CD4-positive, CD25-positive, alpha-beta regulatory T cell (primary cell): ENCODE measurements at places on chromosomes 5 and 9. TPM values are rescaled to one million over a fixed set of nuclear protein-coding genes. Genes with fewer than 3 reads are reported as not detected.

SNAPC4 gene
- 0.77 TPM for polyA plus RNA-seq

FAM174A gene
- 9.6 TPM for polyA plus RNA-seq

SLC34A1 gene
- polyA plus RNA-seq: not detected

GRCh38 chr9:93121316-93122241 lies 12.5 kb downstream of the NINJ1 start:
- no peak for DNase-seq
- H3K27me3 ChIP-seq: no peaks in the 10 kb centered on the region
- H3K27ac ChIP-seq: no peak overlapping the region
- peaks cover 20% of the 10 kb centered on the region for H3K4me1 ChIP-seq
- no peak overlapping the region for H3K4me3 ChIP-seq

DNA sequence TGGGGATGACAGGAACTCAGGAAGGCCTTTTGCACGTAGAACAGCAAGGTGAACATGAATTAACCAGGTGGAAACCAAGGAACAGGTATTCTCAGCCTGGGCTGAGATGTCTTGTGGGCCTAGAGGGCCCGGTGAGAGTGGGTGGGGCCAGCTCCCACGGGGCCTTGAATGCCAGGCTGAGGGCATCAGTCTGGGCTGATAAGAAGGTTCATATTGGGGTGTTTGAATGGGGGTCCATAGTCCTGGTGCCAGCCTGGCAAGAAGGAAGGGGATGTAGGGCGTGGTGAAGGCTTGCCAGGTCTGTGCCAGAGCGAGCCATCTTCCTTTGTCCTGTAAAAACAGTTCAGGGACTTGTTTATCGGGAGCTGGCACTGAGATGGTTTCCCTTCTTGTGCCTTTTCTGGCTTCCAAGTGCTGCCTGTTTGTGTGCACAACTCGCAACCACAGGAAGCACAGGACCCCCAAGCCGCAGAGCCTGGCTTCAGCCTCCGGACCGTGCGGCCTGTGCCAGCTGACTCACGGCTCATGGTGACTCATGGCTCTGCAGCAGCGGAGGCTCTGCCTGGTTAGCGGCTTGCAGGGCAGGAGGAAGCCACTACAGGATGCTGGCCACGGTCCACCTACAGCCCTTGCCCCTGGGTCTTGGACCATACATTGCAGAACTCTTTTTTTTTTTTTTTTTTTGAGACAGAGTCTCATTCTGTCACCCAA lies 2.4 kb downstream of the CARD19 start:
- DNase-seq: peak; percentile 31
- peak overlapping the region; percentile 79 for H3K4me3 ChIP-seq
- H3K4me1 ChIP-seq: peaks cover 65% of the 10 kb centered on the region
- no peaks in the 10 kb centered on the region for H3K27me3 ChIP-seq
- no peaks in the 10 kb centered on the region for H3K36me3 ChIP-seq

CTXN3 gene
- not detected for polyA plus RNA-seq

DNA sequence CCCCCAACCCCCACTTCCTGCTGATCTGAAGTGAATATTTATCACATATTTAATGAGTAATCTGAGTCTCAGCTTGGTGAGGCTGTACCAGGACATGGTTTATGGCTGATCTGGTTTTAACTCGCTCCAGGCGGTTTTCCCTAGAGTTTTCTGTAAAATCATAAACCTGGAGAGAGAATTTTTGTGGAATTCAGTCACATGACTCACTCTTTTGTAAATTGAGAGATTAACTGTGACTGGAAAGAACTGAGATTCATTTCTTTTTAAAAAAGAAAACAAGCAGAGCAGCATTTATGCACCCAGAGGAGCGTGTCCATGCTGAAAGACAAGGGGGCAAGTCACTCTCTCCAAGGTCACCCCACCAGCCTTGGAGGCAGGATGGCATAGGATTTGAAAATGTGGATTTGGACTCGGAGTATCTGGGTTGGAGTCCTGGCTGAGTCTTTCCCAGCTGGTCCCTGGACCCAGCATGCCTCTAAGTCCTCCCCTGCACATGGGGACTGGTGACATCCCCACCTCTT lies 81.8 kb downstream of the ZNF618 start:
- no peaks in the 10 kb centered on the region for H3K36me3 ChIP-seq
- H3K4me1 ChIP-seq: no peaks in the 10 kb centered on the region
- no peak overlapping the region for H3K27ac ChIP-seq
- DNase-seq: no peak
- H3K27me3 ChIP-seq: no peaks in the 10 kb centered on the region

DNA sequence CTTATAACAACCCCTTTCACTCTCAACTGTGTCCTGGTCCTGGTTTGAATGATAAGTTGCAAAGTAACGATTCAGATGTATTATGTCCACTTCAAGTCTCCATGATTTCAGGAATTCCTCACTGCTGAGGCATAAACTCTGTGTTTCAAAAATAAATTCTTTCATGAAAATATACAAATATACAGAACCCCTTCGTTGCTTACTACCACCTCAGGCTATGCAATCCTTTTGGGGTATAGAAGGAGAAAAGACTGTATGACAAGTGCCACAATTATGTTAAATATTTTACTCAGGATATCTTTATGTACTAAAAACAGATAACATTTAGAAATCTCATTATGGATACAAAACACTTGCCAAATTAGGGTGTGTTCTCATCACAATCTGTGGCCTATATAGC lies 190.7 kb downstream of the KCTD16 start:
- no peak overlapping the region for H3K4me3 ChIP-seq
- no peak for DNase-seq
- H3K27me3 ChIP-seq: no peaks in the 10 kb centered on the region
- no peaks in the 10 kb centered on the region for H3K4me1 ChIP-seq

DNA sequence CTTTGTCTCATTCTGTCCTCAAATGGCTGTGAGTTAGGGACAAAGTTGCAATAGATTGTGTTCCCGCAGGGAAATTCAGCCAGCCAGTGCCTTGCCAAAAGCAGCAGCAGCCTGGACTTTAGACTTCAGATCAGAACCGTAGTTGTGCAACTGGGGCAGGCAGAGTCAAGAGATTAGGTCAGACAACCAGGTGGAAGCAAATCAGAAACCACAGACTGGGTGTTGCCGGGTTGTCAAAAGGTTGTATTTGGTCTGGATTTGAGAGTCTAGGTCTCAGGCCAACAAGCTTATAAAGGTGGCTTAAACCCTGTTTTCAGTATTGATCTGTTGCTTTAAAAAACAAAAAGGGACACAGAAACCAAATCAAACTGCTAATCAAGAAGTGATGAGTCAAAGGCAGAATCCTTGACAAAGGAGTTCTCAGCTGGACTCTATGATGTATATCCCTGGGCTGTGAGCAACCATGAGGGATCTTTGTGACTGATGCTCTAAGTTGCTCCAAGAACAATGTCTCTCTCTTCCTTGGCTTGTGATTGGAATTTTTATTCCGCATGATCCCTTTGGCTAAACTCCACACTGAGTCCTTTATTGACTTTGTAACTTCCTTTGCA lies 20.9 kb downstream of the RFK start:
- H3K27ac ChIP-seq: no peak overlapping the region
- H3K27me3 ChIP-seq: no peaks in the 10 kb centered on the region
- no peaks in the 10 kb centered on the region for H3K4me1 ChIP-seq
- no peaks in the 10 kb centered on the region for H3K36me3 ChIP-seq

DNA sequence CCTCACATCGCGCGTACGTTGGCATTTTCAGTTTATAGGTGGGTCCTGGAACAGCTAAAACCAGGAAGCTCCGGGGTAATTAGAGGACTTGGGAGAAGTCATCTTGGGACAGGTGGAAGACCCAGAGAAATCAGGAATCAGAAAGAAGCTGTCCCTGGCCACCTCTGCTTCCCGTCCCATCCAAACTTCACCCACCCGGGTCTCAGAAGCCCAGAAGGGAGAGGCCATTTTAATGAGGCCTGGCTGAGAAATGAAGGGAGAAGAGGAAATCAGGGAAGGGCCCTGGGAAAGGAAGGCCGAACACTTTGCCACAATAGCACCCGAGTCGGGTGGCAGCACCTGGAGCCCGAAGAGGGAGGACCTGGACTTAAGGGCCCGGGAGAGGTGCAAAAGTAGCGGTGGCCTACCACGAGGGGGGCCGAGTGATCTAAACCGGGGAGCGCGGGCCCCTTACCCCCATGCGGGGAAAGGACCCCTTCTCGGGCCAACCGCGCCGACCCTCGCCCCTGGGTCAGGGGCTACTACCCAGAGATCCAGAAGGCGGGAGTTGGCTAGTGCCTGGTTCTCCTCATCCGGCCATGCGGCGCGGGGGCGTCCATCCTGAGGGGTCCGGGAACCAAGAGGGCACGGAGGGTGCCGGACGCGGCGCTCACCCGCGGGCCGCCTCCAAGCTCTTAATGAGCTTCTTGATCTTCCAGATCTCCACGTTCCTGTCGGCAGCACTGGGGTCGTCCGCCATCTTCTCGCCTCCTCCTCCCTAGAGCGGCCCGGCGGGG lies 668 bp downstream of the ETF1 start:
- no peaks in the 10 kb centered on the region for H3K27me3 ChIP-seq
- peaks cover 53% of the 10 kb centered on the region for H3K4me1 ChIP-seq
- peak overlapping the region; percentile 89 for H3K4me3 ChIP-seq
- peak overlapping the region; percentile 100 for H3K27ac ChIP-seq

- no peaks in the 10 kb centered on the region for H3K27me3 ChIP-seq
- no peaks in the 10 kb centered on the region for H3K36me3 ChIP-seq
- no peak for DNase-seq
- no peak overlapping the region for H3K27ac ChIP-seq
- peaks cover 33% of the 10 kb centered on the region for H3K4me1 ChIP-seq
- H3K4me3 ChIP-seq: no peak overlapping the region
These were observed 1.2 kb upstream of the AJM1 start for GRCh38 chr9:136840877-136841645.

DNA sequence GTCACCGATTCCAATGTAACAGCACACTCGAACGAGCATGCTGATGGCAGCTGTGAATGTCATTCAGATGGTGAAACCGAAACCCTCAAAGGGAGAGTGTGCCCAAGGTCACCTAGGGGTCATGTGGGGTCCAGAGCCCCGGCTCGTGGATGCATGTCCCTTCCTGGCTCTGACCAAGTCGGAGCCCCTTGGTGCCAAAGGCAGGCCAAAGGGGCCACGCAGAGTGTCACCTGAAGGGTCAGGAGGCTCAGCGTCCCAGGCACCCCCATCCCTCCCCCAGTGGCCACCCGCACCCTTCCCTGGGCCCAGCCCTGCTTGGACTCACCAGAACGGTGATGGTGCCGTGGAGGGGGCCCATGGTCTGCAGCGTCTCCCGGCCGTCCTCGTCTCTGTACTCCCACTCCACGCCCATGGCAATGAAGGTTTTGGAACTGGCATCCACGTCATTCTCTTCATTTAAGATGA lies 69.5 kb downstream of the ZNF354C start:
- H3K27me3 ChIP-seq: no peaks in the 10 kb centered on the region
- H3K4me1 ChIP-seq: no peaks in the 10 kb centered on the region
- H3K4me3 ChIP-seq: no peak overlapping the region

DNA sequence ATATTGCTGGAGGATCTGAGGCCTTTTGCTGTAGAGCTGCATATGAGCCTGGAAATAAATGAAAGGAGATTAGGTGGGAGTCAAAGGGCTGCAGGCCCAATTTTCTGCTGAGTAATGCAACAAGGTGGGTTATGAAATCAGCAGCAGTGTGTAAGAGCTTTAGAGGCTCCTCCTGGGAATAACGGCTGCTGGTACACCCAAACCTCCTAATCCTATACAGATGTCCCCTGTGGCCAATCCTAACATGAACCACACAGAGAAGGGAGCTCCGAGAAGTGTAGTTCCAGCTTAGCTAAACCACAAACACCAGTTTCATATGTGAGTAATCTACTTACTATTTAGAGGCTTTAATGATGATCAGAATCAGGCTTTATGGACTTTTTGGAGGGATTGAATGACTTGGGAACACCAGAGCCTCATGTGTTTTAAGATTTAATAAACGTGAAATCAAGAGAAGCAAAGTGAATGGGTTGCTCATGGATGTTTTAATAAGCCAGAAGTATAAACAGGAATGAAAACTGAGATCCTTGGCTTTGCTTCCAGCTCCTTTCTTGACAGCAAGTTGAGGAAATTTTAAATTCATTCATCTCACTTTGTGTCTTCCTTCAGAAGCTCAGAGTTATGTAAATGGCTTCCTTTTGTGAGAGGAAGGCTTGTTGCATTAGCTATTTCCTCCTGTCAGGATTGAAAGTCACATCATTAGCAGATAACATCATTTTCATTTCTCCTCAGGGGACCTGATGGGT lies 437.5 kb downstream of the TMEM232 start:
- no peak overlapping the region for H3K4me3 ChIP-seq
- no peaks in the 10 kb centered on the region for H3K27me3 ChIP-seq
- no peaks in the 10 kb centered on the region for H3K36me3 ChIP-seq
- H3K27ac ChIP-seq: no peak overlapping the region
- H3K4me1 ChIP-seq: no peaks in the 10 kb centered on the region

TRAF2 gene
- 23.0 TPM for polyA plus RNA-seq

DNA sequence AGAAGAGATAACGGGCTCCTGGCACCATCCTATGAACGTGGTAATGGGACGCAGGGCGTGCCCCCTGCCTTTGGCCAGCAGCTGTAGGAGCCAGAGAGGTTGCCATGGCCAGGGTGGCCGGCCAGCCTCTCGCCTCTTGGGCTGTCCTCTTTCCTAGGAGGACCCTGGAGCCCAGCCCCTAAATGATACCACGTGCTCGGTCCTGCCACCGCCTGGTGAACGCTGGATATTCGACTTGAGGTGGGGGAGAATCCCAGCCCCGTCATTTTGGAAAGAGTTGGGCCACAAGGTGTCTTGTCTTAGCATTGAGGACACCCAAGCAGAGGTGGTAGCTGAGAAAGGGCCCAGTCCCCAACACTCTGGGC lies 391 bp upstream of the NRG2 start:
- no peak for DNase-seq
- H3K4me1 ChIP-seq: peaks cover 22% of the 10 kb centered on the region
- no peak overlapping the region for H3K27ac ChIP-seq
- no peaks in the 10 kb centered on the region for H3K36me3 ChIP-seq
- peak overlapping the region; percentile 23 for H3K4me3 ChIP-seq

JMY gene
- 6.2 TPM for polyA plus RNA-seq

DNA sequence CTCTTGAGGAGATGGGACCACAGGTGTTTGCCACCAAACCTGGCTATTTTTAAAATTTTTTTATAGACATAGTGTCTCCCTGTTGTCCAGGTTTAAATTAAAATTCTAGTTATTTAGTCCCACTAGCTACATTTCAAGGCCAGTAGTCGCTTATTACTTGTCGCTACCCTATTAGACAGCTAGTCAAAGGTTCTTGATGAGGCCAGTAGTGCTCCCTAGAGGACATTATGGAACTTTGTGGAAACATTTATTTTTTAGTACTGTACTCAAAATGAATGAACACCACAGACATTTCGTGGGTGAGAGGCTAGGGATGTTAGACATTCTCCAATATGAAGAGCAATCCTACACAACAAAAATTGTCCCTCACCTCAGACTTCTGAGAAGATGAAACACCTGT lies 14.4 kb upstream of the GRXCR2 start:
- H3K36me3 ChIP-seq: no peaks in the 10 kb centered on the region
- H3K27ac ChIP-seq: no peak overlapping the region
- H3K27me3 ChIP-seq: peaks cover 13% of the 10 kb centered on the region
- DNase-seq: no peak
- no peaks in the 10 kb centered on the region for H3K4me1 ChIP-seq
